ENCODE measurements at places on chromosomes 1 and 21.

GRCh38 chr1:203033917-203034316 lies 7.6 kb downstream of the PPFIA4 start:
- no peak for DNase-seq

- DNase-seq, result peak; percentile 83
Measured at GRCh38 chr1:97913506-97914139, 7.2 kb downstream of the DPYD start.

GRCh38 chr1:235128456-235129328 lies at the start of gene TOMM20:
Gene TOMM20 (minus strand): TSS chr1:235128837. CDS start chr1:235128715, 122 bp downstream.
- DNase-seq, result peak; percentile 98

- DNase-seq, result peak; percentile 23
Measured at GRCh38 chr21:45320261-45321025, 32.7 kb upstream of the POFUT2 start.

GRCh38 chr1:44476891-44477290 lies 71.8 kb downstream of the RNF220 start:
- DNase-seq, result no peak

DNA sequence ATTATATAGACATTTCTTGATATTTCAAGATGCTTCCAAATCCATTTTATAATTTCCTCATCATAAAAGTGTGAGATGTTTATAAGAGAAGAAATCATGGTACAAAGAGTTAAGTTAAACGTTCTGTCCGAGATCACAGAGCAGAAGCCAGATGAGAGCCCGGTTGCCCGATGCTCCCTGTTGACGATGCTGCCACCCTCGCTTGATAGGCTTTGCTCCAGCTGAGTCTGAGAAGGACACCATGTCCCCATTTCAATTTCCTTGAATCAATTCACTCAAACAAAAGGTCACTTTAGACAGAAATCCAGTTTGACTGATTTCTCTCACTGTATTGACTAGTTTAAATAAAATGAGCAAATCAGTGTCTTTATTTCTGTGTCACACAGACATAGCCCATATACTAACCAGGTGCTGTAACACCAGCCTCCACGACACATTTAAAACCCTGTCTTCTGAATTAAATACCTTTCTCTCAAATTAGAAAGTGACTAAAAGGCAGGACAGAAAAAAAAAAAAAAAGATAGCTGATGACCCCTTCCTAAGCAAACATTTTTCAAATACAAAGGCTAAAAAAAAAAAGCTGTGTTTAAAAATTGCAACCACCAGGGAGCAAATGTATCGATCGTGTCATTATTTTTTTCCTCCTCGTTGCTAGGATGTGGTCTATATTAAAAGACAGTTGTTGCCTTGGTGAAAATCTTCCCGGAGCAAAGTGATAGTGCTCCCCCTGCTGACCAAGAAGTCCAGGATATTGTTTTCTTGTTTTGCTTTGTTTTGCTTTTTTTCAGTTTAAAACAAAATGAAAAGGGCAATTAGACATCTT lies 35.2 kb downstream of the DNASE2B start:
- DNase-seq, result peak; percentile 67

DNA sequence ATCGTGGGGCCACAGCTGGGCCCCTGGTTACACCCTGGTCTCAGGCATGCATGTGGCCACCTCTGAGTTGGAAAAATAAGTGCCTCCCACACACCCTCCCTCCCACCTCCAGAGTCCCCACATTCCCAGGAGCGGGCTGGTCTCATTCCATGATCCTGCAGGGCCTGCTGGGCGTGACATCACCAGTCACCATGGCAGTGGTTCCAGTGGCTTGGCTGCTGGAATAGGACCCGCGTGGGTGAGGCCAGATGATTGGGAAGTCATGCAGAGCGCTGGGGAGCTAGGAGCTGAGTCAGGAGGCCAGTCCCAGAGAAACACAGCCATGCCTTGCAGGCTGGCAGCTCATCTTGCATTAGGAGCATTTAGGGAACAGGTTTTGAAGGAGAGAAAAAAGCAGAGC lies 125.4 kb upstream of the TMEM51 start:
- DNase-seq, result no peak

DNA sequence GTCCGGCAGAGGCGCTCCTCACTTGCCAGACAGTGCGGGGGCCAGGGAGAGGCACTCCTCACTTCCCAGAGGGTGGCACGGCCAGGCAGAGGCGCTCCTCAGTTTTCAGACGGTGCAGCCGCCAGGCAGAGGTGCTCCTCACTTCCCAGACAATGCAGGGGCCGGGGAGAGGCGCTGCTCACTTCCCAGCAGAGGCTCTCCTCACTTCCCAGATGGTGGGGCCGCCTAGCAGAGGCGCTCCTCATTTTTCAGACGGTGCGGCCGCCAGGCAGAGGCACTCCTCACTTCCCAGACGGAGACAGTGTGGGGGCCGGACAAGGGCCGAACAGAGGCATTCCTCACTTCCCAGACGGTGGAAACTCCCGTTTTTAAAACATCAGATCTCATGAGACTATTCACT lies 238.4 kb upstream of the CACYBP start:
- DNase-seq, result no peak

DNA sequence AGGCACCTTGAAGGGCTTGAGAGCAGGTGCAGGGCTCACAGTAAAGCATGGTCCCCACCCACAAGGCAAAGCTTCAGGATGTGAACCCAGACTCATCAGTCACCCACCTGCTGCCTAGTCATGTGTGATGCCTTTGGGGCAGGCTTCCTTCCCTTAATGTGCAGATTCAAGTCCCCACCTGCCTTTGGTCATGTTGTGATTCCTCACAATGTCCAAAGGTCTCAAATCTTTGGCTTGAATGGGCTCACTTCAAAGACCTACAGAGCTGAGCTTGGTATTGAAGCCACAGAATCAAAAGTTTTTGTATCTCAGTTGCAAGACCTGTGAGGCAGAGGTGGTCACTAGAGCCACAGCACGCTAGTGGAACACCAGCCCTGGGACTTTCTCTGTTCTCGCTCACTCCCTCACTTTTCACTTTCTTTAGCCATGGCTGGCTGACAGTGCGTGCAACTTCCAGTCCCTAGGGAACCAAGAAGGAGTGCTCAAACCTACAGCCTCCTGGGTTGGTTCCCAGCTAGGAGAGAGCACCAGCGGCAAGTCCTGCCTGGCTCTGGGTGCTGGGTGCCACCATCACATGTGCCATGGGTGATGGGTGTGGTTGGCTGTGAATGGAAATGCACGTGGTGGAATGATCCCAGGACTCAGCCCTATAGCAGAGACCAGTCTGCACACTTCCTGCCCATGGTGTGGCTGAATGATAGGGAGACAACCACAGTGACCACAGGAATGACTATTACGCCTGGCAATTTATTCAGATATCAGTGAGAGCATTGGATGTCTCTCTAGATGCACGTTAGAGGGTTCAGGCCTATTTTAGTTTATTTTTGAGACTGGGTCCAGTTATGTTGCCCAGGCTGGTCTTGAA lies 26.4 kb upstream of the CLIC6 start:
- DNase-seq, result no peak

GRCh38 chr1:8914466-8914865 lies 31.2 kb upstream of the CA6 start:
- DNase-seq, result no peak

GRCh38 chr1:205961405-205961804 lies 18.1 kb upstream of the SLC26A9 start:
- DNase-seq, result no peak

DNA sequence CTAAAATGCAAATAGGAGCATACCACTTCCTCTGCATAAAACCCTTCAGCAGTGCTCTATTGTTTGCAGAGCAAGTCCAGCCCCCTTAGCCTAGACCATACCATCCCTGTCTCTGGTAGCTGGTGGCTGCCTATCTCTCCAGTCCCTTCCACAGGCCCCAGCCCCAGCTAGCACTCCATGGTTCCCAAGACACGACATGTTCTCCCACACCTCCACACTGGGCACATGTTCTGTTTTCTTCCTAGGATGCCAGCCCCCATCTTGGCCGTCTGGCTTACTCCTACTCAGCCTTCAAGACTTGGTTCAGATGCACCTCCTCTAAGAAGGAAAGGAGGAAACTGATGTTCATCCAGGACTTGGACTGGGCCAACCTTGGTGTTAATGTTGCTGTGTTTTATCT lies 108.4 kb downstream of the BEND5 start:
- DNase-seq, result no peak

DNA sequence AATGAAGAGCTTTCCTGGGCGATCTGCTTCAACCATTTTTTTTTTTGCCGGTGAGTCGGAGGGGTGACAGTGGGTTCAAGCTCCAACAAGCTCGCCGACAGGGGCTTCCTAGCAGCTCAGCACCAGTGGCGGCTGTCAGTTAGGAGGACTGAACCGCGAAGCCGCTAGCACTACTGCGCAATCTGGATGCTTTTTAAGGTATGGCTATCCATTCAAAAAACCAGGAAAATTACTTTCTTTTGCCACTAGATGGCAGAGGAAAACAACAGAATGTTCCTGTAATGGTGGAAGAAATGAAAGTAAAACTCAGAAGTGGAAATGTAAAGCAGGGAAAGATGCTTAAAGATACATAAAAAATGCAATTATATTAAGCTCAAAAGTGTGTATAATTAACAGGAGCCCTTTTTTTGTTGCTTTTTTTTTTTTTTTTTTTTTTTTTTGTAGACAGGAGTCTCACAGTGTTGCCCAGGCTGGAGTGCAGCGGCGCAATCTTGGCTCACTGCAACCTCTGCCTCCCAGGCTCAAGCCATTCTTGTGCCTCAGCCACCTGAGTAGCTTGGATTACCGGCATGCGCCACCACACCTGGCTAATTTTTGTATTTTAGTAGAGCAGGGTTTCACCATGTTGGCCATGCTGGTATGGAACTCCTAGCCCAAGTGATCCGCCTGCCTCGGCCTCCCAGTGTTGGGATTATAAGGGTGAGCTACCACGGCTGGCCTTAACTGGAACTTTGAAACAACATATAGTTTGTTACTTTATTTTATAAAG lies 8.5 kb downstream of the KYAT3 start:
- peak; percentile 32 for DNase-seq

GRCh38 chr1:238205045-238205662 lies 314.4 kb upstream of the ZP4 start:
- no peak for DNase-seq

- DNase-seq, result peak; percentile 0
Measured at GRCh38 chr1:145846201-145846612, 777 bp downstream of the NUDT17 start.

- DNase-seq, result peak; percentile 22
Measured at GRCh38 chr1:216758161-216758560, 34.9 kb upstream of the ESRRG start.

GRCh38 chr1:163410073-163410999 lies 88.6 kb downstream of the NUF2 start:
- DNase-seq, result peak; percentile 84
